ENCODE measurements at places on chromosomes 16 and 17.

GRCh38 chr17:48639982-48640857, 14.1 kb upstream of the HOXB9 start:
- no peak for DNase-seq

DNA sequence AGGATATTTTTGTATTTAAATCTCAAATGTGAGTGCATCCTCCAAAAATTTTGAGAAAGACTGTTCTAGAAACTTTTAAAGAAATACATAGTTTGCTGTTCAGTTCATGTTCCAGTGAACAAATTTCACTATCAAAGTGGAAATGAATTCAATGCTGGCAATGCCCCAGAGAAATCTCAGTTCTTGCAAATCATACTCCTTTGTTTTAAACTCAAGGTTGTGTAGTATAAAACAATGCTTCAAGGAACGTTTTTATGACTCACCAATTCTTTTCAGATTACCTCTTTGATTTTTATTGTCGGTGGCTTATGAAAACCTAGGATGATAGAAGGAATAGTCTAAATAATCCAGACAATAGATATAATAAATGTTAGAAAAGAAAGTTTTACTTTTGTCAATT, 17.6 kb downstream of the LPCAT2 start:
- no peak for DNase-seq

DNA sequence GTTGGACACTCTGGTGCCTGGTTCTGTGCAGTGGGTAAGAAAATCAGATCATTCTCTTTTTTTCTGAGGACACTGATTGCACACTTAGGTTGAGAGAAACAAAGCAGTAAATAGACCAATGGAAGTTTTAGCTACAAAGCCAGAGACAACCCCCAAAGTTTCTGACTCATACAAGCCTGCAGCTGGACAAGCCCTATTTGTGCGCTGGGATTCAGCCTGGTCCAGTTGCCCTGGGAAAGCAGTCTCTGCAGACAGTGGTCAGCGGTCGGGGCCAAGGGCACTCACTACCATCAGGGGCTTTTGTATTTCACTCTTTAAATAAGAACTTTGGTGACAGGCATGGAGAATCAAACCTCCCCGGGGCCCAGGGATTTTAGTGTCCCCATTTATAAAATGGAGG, 6.0 kb upstream of the RHBDL3 start:
- DNase-seq: no peak

- no peak for DNase-seq
These were observed 51.3 kb upstream of the AMZ2 start for GRCh38 chr17:68196394-68197090.

DNA sequence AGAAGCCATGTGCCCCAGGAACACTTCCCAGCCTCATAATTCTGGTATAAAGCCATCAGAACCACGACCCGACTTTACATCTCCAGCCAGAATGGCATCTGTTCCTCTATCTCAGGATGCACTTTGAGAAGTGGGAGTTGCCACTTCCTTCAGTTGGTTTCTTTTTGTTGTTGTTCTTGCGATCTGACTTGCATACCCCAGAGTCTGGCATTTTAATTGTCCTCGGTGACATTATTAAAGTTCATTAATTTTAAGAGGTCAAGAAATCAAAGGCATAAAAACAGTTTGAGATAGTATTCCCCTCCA, 13.5 kb downstream of the MARCHF10 start:
- DNase-seq: no peak

DNA sequence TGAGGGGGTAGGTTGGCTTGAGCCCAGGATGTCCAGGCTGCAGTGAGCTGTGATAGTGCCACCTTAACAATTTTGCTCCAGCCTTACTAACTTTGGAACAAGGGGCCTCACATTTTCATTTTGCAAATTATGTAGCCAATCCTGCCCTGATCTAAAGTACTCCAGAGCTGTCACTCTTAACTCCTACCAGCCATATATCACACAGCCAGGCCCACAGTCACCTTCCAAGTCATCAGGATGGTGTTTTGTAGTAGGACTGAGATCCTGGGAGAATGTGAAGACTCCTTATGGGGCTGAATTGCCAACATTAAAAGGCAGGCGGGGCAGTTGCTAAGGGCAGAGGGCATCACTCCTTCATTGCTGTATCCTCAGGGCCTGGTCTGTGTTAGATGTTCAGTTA, 243.0 kb downstream of the MRTFB start:
- no peak for DNase-seq

DNA sequence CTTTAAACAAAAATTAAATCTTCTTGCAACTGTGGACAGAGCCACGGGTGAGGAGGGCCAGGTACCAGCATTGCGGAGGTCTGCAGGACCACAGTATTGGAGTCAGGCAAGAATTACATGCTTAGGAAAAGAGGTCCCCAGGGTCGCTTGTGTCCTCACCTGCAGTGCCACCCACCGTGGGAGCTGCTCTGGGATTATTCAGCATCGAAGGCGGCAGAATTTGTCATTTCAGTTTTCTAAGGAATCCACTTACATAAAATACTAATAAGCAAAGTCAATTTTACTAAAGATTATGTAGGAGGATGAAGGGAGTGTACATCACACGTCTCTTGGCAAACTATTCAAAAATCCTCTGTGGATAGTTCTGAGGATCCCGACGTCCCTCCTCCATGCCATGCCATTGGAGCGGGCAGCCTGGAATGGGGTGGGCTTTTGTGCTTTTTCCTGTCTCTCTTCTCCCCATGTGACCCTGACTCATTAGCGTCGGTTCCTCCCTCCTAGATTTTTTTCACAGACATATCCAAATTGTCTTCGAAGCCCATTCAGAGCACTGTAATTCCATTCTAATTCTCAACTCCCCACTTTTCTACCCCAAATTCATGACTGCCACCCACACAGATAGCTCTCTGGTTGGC, 3.0 kb upstream of the PIK3R6 start:
- no peak for DNase-seq

DNA sequence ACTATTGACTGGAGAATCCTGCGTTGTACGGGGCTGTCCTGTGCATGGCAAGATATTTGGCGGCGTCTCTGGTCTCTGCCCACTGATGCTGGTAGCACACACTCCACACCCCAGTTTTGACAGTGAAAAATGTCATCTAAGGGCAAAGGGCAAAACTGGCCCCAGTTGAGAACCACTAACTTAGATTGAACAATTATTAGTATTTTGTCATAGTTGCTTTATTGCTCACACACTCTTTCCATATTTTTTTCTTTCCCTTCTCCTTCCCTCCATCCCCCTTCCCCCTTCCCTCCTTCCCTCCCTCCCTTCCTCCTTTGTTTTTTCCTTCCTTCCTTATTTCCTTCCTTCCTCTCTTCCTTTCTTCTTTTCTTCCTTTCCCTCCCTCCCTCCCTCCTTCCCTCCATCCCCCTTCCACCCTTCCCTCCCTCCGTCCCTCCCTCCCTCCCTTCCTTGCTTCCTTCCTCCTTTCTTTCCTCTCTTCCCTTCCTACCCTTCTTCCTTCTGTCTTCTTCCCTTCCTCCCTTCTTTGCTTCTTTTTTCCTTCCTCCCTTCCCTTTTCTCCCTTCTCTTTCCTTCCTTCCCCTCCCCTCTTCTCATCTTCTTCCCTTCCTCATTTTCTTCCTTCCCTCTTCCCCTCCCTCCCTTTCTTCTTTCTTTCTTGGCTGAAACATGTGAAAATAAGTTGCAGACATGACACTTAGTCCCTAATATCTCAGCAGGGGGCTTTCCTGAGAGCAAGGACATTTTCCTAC, 5.5 kb downstream of the SHISA9 start:
- DNase-seq: no peak

DNA sequence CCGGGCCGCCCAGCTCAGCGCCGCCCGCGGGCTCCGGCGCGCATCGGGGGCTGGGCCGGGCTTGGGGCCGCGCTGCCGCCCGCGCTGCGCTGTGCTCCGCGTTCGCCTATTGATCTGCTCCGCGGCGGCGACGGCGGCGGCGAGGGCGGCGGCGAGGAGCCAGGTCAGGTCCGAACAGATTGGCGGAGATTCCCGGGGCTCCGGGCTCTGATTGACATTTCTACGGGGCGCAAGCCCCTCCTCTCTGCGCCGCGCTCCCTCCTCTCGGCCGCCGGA, 559 bp downstream of the IRX3 start:
- no peak for DNase-seq

GRCh38 chr16:57184113-57184512, 1.7 kb downstream of the PSME3IP1 start:
- no peak for DNase-seq

GRCh38 chr16:81469710-81470535, 25.3 kb downstream of the CMIP start:
- DNase-seq: no peak

DNA sequence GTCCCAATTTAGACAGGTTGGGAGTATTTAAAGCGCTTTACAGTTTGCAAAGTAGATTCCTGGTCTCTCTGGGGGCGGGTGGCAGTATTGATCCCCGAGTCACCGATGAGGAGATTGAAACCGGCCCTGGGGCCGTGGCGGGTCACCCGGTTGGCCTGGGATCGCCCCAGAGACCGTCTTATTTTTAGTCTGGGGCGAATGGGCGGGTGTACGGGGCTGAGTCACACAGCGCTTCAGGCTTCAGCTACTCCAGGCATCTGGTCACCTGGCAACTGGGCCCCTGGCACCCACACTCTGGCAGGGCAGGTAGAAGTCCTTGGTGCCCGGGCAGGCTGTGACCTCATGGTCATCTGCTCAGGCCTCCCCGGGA, 669 bp downstream of the MIEF2 start:
- peak; percentile 56 for DNase-seq

GRCh38 chr17:65537845-65538674, 23.4 kb downstream of the AXIN2 start:
- no peak for DNase-seq

GRCh38 chr16:4051591-4051990, 64.7 kb downstream of the ADCY9 start:
- DNase-seq: no peak

DNA sequence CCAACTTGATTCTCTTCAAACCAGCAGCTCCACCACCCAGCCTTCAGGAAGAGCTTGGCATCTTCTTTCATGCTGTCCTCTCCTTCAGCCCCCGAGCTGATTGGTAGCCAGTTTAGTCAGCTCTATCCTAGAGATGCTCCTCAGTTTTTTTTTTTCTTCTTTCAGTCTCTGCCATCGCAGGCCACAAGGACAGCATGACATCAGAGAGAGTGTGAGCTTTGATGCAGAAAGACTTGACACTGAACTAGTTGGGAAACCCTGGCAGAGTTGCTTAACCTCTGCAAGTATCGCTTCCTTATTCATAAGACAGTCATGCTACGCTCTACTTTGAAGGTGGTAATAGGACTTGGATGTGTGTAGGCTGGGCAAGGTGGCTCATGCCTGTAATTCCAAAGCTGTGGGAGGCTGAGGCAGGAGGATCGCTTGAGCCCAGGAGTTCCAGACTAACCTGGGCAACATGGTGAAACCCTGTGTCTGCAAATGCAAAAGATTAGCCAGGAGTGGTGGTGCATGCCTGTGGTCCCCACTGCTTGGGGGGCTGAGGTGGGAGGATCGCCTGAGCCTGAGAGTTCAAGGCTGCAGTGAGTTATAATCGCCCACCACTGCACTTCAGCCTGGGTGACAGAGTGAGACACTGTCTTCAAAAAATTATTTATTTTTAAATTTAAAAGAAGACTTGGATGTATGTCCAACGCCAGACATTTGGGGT, 2.6 kb downstream of the CD300LB start:
- no peak for DNase-seq

DNA sequence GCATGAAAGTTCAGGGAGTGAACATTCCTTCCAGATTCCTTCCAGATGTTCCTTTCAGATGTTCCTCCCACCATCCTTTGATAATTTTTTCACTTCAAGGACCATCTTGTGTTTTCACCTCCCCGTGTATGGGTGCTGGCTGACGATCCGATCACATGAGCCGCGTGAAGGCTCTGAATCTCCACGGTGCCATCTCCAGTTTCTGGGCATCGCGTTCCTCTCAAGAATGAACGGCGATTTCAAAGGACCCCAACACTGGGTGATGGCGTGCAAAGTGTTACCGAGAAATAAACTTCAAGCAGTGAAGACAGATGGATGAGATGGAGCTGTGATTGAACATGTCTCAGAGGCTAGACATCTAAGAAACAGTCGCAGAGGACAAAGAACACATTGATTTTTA, 245.3 kb downstream of the GSG1L start:
- DNase-seq: no peak

GRCh38 chr17:31854672-31855071, 4.4 kb downstream of the COPRS start:
- no peak for DNase-seq

DNA sequence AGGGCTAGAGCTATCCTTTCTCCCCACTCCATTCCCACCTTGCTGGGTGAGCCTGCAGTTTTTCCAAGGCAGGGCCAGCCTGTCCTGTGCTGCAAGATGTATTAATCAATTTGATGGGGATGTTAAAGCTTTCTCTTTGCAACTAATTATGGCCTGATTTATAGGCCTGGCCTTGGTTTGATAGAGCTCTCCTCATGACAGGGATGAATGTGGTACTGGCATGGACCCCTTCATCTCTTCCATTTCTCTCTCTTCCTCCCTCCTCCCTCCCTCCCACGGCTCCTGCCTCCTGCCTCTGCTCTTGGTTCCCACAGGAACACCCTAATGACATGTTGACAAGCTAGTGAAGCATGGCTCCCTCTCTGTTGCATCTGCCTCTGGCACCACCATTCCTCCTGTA, 47.2 kb upstream of the SKAP1 start:
- no peak for DNase-seq

DNA sequence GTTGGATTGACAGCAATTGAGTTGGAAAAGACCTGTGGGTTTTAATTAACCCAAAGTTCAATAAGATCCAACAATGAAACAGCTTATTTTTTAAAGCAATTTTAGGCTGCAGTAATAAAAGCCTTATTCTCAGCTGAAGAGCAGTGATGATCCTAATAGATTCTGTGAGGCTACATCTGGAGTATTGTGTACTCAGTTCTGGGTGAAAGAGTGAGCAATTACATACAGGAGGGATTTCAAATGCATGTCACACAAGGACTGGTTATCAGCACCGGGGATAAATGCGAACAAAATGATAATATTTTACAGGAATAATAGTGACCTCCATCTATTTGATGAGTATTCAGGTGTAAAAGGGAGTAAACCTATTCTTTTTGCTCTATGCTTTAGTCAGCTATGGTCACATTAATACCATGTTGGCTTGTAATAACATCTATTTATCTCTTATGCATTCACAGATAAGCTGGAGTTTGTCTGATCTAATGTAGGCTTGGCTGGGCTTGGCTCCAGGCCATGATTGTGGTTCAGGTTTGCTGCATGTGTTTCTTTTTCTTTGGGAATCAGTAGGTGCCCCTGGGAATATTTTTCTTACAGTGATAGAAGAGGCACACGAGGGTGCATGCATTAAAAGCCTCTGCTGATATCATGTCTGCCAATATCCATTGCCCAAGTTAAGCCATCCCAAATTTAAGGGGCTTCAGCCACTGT, 22.2 kb upstream of the TOX3 start:
- DNase-seq: no peak

GRCh38 chr17:34527136-34527907, 52.1 kb upstream of the TMEM132E start:
- DNase-seq: no peak
